ENCODE measurements at places on chromosomes 6 and 20. TPM values are rescaled to one million over a fixed set of nuclear protein-coding genes. Genes with fewer than 3 reads are reported as not detected.

The DCBLD1 gene
- total RNA-seq = 9.0 TPM

The PTGIS gene
- total RNA-seq = 20.3 TPM

The MTCH1 gene
- 63.8 TPM for total RNA-seq

The BTN1A1 gene
- not detected for total RNA-seq

DNA sequence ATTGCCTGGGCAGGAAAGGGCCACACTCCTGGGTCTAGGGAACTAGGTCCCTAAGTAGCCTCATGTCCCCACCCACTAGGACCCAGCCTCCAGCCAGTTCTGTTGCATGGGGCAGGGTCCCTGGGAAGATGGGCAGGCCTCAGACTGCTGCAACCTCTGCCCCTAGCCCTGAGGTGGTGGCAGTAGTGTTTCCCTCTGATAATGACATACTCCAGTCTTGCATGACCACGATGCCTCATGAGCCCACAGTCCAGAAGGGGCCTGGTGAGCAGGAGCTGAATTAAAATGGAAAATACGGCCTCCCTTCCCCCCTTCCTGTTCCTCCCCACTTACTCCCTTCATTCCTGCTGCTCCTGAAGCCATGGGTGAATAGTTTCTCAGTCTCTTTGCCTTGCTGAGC is 36.0 kb upstream of the SCRT2 start:
- no peak for DNase-seq

DNA sequence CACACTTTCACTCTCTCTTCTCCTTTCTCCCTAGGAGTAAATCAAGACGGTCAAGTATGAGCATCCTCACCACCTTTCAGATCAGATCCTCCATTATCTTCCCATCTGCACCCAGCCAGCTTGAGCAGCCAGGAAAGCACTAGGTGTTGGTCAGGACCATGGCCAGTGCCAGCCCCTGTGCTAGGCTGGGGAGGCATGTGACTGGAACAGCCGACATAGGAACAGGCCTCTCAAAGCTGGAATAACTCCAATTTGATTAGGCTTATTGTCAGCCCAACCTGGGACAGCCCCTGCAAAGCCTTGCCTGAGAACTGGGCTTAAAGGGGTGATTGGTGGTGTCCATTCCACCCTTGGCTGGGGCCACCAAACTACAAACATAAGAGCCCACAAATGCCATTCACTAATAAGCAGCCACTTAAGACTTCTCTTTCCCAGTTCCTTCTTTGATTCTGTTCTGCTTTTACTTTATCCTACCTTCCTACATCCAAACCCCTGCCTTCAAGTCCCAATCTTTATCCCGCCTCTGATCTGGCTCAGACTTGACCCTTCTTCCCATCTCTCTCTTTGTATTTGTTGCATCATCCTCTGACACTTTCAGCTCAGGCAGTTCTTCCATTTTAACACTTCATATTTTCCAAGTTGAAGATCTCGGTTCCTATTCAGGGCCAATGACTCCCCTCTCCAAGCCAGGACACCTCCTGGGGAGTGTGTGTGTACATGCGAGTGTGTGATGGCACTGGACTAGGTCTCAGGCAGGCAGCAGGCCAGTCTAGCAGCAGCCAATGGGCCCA is 4.5 kb upstream of the TREM2 start:
- DNase-seq = peak; percentile 22

All from left lobe of liver (tissue), 2 donors.